Foreskin melanocyte (primary cell): ENCODE measurements at places on chromosomes 1 and 21.

GRCh38 chr1:180229483-180230415 is at the start of gene LHX4:
LHX4 (plus strand) TSS chr1:180230264; CDS start chr1:180230530, 266 bp downstream.
- DNase-seq, result no peak

DNA sequence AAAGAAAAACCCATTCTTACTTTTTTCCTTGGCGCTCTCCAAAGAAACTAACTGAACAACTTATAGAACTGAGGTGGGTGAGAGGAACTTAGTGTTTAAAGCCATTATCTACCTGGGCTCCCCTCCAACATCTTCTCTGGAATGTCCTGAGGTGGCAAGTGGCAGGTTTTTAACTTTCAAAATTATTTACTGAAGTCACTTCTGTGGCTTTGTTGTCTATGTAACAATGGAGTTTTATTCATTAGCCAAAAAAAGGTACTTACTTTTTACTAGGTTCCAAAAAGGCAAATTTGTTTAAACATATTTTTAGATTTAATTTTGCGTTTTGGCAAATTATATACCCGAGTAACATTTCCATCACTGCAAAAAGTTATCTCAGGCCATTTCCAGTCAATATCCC is 2.4 kb downstream of the ENO1 start:
- DNase-seq, result no peak

- DNase-seq, result peak; percentile 75
Observed at GRCh38 chr1:205255941-205256780, 28.4 kb downstream of the TMCC2 start.

- no peak for DNase-seq
Observed at GRCh38 chr1:28985427-28985826, 71.1 kb downstream of the EPB41 start.

- DNase-seq, result no peak
Observed at GRCh38 chr1:156113282-156113950, 1.1 kb upstream of the LMNA start.

GRCh38 chr1:106700211-106700610 is 356.3 kb upstream of the PRMT6 start:
- DNase-seq, result no peak

DNA sequence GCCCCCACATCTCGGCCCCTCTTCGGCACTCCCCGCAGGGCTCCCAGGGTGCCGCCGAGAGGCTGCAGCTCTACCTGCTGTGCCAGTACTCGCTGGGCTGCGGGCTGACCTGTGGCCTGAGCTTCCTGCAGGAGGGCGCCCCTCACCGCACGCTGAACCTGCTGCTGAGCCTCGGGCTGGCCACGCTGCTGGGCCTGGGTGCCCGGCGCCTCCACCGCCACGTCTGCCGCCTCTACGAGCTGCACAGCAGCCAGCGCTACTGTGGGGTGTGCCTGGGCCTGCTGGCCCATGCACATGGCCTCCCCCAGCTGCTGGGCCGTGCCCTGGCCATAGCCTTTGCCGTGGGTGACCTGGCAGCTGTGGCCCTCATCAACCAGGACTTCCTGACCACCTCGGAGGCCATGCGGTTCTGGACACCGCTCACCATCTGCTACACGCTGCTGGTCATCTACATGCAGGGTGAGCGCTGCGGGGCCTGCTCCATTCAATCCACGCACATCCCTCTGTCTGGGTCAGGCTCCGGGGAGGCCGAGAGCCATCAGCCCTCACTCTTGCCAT is 1.9 kb downstream of the TMEM82 start:
- no peak for DNase-seq

- peak; percentile 67 for DNase-seq
Observed at GRCh38 chr1:75745276-75745675, 20.8 kb downstream of the ACADM start.

DNA sequence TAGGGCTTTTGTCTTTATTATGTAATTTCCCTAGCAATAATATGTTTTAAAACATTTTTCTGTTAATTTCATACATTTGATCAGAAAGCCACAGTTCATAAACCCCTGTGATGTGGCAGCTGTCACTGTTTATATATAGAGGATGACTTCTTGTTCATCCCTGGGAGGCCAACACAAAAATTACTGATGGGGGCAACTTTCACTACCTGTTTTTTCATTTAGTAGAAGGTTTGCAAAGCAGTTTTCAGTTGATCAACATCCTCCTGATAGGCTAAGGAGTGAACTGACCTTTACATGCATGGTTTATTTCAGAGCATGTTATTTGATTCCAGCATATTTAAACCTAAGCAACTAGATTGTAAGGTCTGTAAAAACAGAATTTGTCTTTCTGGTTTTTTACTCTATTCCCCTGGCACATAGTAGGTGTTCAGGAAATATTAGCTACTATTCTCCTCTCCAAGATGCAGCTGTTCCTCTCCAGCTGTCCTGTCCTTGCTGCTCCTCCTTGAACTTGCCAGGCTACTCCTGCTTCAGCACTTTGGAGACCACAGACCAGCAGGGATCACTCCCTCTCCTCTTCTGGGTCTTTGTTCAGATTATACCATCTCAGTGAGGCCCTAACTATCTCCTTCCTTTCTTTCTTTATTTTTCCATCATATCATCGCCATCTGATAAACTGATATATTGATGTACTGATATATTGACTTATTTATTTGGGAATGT is 54.7 kb downstream of the ROR1 start:
- no peak for DNase-seq

DNA sequence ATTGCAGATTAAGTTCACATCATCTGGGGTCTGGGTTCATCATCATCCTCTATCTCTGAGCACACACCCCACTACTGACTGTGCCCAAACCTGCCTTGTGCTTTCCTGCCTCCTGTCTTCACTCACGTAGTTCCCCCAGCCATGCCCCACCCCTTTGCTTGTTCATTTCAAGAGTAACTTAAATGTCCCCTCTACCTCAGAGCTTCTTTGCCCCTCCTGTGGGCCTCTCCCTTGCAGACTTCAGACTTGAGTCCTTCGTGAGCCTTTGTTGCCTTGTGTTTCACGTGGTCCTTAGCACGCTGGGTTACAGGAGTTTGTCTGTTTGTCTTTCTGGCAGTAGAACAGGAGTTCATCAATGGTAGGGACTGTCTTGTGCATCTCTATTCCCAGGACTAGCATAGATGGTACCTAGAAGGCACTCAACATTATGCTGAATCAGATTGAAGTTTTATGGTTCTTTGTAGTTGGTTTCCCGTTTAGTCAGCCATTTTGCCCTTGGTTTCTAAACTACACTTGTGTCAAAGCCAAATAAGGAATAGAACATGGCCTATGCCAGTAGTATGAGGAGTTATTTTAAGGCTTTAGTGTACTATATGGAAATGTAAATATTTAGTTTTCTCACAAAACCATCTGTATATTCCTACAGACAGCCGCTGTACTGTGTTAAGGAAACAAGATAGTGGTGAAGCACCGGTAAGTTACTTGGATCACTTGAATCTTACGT is 86.2 kb downstream of the TTC3 start:
- no peak for DNase-seq

- no peak for DNase-seq
Observed at GRCh38 chr1:78884685-78885452, 121.7 kb downstream of the ADGRL4 start.

- DNase-seq, result peak; percentile 70
Observed at GRCh38 chr1:67832737-67833601, at the start of gene GNG12. GNG12 (minus strand) TSS chr1:67833467; CDS start chr1:67707686, 125,781 bp downstream.

DNA sequence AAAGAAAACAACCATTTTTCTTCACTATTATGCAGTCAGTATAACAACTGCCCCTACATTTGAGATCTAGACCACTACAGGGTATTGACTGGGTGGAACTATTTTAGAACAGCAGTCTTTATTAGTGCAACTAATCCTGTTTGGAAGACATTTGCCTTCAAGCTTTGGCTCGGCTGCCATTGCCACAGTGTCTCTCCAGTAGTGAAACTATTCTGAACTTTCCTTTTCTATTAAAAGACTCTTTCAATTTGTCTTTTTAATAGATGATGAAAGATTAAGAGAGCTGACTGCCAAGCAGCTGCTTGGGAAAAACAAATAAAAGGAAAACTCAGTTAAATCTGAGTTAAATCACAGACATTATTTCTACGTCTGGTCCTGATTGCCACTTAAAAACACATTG is 49.3 kb downstream of the LPGAT1 start:
- DNase-seq, result no peak

GRCh38 chr1:72851597-72851996 is 569.3 kb upstream of the NEGR1 start:
- DNase-seq, result no peak

DNA sequence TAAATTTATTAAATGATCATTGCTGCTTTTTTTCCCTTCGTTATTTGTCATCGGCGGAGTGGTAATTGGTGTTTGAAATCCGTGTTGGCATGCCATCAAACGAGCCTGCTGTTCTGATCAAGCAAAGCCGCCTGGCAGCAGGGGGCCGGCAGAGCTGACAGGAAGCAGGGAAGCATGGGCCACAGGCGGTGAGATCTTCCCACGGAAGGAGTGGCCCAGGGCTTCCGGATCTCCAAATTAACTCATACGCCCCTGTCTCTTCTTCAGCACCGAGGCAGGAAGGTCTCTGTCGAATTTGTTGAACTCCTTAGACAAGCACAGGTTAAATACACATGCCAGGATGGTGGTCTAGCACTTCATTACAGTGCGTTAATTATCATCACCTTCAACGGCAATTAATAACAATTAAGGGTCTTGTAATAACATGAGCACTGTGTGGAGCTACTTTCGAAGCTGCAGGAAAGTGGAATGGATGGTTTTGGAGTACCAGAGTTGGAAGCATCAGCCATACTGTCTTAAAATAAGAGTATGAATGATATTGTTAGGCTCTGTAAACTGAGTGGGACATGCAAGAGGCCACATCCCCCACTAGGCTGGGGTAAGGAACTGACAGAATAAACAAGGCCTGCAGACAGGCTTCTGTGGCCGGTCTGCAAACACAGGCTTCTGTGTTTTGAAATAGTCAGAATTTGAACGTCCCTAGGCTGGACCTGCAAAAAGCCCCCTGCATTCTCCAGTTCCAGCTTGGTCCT is 199.4 kb upstream of the DAB1 start:
- DNase-seq, result peak; percentile 33

- DNase-seq, result no peak
Observed at GRCh38 chr1:210687582-210688279, 359.0 kb downstream of the HHAT start.

DNA sequence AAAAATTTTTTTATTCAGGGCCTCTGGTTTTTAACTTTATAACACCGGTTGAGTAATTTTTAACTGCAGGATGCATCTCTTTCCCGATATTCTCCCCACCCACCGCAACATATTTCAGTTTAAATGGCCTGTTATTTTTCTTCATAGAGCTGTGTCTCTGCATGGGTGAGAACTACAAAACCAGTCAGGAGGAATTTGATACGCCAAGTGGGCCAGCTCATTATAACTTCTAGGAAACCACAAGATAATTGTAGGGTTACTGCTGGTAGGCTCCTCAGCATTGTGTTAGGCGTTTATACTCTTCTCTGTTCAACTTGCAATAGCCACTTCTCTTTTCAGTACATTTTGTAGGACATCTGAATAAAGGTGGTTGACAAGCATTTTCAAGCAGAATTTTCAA is 169.7 kb downstream of the PBX1 start:
- no peak for DNase-seq

GRCh38 chr1:11335417-11336056 is 62.5 kb downstream of the UBIAD1 start:
- no peak for DNase-seq

DNA sequence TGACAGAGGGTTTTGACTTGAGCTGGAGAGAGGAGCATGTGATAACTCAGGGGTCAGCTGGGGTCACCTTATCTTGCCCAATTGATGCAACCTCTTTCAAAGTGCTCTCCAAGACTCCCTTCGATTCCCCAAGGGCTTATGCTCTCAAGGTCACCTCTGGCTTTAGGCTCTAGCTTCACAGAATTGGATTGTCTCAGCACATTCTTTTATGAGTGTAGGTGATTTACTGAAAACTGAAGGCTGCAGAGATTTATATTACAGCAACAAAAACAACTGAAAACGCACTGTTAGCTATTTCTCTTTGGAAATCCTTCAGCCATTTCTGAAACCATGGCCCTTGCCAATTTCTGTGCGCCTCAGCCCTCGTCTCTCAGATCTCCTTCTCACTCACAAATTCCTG is 34.5 kb upstream of the MAP1LC3C start:
- DNase-seq, result no peak

DNA sequence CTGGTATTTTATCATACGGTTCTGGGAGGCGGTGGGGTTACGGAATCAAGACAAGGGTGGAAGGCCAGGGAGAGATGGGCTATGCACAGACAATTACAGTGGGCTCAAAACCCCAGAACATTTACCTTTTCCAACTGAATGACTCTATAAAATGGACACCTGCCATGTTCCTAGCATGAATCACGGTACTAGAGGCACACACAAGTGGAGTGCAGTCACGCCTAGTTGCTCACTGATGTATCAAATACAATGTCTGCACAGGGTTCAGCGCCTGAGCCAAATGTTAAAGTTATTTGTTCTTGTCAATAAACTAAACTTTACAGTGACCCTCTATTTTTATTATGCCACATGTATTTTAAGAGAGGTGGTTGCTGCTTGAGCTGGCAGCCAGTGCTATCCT is 121.4 kb downstream of the ATG4C start:
- no peak for DNase-seq

DNA sequence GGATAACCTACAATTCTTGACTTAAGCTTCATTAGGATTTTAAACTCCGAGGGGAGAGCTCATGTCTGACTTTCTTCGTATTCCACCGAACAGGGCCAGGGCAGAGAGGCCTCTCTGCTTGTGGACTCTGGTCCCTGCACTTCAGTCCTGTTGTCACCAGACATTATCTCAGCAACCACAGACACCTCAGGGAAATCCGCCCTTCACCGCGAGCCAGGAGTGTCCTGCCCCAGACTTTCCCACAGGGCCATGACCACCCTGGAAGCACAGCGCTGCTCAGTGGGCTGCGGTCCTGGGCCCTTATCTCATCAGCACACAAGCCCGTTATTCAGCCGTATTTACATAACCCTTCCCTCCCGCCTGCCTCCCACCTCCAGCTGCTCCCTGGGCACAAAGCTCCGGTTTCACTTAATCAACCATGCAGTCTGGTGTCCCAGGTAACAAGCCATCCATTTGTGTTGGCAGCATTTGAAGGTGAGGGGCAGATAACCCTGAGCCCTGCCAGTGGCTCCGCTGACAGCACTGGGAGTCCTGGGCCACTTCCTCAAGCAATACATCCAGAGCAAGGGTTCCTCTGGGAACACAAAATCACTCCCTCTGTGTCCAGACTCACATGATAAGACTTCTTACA is 122.8 kb upstream of the RAB4A start:
- DNase-seq, result no peak

- DNase-seq, result no peak
Observed at GRCh38 chr1:57991289-57991688, 555.2 kb downstream of the OMA1 start.
